ENCODE measurements at places on chromosomes 5 and 9.

DNA sequence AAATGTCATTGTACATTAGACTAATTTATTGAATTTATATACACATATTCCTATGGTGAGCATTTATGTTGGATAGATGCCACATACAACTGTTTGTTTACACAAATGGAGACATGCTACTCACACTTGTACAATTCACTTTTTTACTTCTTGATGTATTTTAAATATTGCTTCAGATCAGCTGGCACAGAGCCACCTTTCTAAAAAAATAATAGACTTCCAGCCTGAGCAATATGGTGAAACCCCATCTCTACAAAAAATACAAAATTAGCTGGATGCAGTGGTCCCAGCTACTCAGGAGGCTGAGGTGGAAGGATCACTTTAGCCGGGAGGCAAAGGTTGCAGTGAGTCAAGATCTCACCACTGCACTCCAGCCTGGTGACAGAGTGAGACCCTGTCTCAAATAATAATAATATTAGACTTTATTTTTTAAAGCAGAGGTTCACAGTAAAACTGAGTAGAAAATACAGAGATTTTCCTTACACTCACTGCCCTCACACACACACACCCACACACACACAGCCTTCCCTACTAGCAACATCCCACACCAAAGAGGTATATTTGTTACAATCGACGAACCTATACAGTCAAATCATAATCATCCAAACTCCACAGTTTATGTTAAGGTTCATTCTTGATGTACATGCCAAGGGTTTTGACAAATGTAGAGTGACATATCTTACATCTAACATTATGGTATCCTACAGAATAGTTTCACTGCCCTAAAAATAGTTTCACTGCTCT is 16.5 kb upstream of the ADRB2 start:
- DNase-seq: no peak

DNA sequence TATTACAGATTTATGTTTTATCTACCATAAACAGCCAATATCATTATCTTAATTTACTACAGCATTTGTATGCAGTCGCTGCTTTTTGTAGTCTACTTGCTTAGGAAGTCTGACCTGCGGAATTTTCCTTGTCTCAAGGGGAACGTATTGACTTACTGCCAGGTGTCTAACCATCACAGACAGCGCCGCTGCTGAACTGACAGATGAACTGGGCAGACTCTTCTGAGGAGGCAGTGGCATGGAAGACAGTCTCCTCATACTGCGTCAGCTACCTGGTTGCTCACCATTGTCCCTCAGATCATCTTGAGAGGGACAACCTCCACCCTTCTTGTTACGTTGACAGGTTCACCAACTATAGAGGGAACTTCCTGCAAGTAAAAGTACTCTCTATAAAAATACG is 574.3 kb upstream of the ZNF462 start:
- DNase-seq: no peak

GRCh38 chr5:67291066-67291465 is 94.5 kb upstream of the CD180 start:
- DNase-seq: no peak

DNA sequence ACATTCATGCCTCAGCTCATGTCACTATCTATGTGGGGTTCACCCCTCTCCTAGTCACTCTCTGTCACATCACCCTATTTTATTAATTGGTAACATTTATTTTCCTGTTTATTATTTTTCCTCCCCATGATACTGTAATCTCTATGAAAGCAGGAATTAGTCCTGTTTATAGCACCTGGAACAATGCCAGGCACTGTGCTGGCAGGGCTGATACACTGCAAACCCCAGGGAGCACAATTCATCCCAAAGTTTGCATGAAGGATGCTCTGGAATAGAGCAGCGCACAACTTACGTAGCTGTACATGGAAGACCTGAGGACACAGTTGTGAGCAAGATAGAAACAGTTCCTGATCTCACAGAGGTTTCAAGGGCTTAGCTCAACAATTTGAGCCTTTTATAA is 103.2 kb downstream of the NSG2 start:
- no peak for DNase-seq

DNA sequence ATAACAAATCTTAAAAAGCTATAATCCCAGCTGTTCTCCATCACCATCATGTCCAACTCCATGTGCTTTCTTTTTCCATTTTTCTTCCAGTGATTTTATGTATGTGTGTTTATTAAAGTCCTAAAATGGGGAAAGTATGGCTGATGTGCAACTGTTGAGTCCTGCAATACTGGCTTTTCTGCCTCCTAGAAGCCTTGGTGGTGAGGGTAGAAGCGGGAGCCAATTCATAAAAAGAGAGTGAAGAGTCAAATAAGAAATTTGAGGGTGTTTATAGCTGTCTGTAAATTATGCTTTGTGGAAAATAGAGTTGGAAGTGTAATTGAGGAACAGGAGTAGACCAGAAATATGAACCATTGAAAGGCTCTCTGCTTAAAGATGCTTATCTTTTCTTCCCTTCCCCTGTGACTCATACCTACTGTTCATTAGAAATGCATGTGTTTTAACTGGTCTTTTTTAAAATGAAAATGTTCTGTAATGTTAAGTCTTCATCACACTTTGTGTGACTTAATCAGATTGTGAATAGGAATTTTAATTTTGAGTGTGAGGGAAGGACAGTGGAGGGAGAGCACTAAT is 80.1 kb downstream of the ZCCHC7 start:
- DNase-seq: no peak

DNA sequence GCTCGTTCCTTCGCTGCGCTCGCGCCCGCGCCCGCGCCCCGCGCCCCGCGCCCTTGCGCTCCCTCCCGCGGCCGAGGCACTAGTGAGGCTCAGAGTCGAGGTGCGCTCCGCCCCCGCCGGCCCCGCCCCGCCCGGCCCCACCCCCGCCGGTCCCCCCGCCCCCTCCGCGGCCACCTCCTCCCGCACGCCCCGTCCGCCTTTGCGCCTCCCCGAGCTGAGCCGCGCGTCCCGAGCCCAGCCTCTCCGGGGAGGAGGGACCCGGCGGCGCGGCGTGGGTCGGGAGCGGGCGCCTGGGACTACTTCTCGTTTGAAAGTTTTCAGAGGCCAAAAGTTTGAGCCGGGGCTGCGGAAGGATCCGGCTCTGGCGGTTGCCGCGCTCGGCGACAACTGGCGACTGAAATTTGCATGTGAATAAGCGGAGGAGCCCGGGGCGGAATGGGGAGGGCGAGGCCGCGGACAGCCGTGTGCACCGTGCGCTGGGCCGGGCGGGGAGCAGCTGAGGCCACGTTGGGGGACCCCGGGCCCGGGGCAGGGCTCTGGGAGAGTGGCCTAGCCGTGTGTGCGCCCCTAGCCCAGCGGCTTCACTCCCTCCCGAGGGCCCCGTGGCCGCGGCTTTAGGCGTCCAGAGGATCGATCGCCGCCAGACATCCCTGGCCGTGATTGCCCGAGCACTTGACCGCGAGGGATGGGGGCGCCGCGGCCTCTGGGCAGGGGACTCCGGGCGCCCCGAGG is at the start of gene NOTCH1:
Gene NOTCH1, minus strand, starts transcription at position 84 of the 732 bp plus-strand sequence. CDS start 262 bp downstream, outside the sequence.
- no peak for DNase-seq

- DNase-seq: no peak
These were observed 21.5 kb upstream of the DMRT2 start for GRCh38 chr9:1028501-1029190.

DNA sequence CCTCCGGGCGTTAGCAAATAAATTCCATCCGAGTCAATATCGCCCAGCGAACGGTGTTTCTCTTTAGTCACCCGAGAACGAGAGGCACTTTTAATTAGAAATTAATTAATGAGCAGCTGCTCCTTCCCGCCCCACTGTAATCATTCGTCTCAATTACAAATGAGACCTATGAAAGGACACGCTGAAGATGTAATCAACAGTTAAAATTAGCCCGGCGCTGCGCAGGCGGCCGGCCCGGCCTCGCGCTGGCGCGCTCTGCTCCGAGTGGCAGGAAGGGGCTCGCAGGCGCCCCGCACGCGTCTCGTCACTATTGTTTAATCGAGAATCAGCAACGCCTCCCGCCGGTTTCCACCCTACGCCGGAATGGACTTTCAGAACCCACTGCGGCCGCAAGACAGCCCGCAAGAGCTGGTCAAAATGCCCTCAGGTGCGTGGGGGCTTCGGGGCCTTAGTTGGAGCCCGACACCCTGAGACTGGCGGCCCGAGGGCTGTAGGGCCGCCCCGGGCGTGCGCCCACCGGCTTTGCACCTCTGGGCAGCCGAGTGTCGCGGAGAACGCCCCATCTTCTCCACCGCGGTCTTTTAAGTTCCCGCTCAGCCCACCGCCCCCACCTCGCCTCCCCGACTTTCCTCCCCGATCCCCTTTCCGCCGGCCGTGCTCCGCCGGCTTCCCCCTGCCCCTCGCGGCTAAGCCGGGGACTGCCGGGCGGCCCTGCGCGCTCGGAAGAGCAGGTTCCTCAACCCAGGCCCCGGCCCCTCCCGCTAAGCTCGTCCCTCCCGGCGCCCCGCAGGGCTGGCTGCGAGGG is 597 bp upstream of the IRX4 start:
- peak; percentile 81 for DNase-seq

DNA sequence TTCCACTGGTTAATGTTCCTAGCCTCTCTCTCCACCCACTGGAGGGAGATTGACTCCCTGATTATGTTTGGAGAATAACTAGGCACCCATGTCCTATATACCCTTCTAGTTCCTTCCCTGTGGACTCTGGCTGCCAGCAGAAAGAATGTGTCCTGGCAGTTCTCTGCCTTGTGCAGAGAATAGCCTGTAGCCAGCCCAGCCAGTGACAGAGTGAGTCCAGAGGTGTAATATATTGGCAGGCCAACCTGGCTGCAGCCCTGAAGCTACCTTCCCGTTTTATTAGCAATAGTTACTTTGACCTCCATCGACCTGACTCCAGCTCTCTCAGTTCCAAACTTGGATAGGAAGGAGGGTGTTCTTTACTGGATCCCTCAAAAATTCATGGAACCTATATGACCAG is 8.1 kb downstream of the SETD9 start:
- DNase-seq: no peak

DNA sequence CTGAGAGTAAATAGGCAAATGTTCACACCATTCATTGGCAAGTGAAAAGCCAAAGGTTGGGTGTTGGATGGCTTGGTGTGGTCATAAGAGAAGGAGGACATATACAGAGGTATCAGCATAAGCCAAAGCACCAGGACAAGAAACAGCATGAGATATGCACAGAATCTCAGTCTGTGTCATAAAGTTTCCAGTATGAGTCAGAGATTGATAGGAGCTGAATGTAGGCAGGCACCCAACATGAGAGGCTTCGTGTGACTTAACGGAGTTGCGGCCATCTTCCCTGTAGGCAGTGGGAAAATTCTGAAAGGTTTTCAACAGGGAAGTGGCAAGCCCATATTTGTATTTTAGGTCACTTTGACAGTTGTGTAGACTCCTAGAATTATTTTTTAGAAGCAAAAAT is 54.5 kb downstream of the SNCAIP start:
- DNase-seq: no peak

DNA sequence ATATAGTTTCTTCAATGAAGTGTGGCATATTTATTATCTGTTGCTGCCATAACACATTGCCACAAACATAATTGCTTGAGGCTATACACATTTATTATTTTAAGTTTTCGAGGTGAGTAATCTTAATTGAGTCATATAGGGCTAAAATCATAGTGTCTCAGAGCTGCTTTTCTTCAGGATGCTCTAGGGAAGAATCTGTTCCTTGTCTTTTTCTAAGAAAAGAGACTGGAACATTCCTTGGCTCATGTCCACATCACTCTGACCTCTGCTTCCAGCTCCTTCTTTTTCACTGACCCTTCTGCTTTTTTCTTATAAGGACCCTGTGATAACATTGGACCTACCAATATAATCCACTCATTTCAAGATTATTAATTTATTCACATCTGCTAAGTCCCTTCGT is 632.4 kb upstream of the TYRP1 start:
- DNase-seq: no peak

GRCh38 chr5:143491646-143492045 is 88.2 kb upstream of the NR3C1 start:
- no peak for DNase-seq

- no peak for DNase-seq
These were observed 336.3 kb upstream of the KIF2A start for GRCh38 chr5:61969755-61970154.

- DNase-seq: no peak
These were observed 263.2 kb downstream of the COX7C start for GRCh38 chr5:86880785-86881492.

GRCh38 chr9:116959809-116960208 is 272.7 kb downstream of the TRIM32 start:
- no peak for DNase-seq

DNA sequence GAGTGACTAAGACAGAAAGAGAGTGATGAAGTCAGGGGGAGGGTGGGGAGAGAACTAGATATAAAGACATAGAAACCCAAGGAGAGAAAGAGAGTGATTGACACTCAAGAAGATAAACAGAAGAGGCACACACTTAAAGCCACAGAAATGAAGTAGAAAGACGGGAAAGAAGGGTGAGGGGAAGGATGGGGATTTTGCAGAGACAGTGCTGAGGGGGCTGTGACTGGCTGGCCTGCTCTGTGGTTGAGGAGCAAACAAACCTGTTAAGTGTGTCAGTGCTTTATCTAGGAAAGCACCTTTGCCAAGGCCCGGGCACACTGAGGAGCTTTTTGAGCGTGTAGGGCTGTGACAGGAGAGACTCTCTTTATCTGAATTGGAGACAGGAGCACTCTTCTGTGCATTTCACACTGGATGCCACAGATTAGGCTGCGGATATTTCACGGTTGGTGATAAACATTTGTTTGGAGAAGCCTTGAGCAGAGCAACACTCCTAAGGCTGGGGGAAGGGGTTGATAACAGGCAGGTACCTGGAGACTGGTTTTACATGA is 109.1 kb downstream of the DOCK2 start:
- DNase-seq: no peak

- DNase-seq: no peak
These were observed 264.5 kb upstream of the ELAVL2 start for GRCh38 chr9:24090566-24090965.

GRCh38 chr5:121138495-121138907 is 674.4 kb downstream of the PRR16 start:
- no peak for DNase-seq

DNA sequence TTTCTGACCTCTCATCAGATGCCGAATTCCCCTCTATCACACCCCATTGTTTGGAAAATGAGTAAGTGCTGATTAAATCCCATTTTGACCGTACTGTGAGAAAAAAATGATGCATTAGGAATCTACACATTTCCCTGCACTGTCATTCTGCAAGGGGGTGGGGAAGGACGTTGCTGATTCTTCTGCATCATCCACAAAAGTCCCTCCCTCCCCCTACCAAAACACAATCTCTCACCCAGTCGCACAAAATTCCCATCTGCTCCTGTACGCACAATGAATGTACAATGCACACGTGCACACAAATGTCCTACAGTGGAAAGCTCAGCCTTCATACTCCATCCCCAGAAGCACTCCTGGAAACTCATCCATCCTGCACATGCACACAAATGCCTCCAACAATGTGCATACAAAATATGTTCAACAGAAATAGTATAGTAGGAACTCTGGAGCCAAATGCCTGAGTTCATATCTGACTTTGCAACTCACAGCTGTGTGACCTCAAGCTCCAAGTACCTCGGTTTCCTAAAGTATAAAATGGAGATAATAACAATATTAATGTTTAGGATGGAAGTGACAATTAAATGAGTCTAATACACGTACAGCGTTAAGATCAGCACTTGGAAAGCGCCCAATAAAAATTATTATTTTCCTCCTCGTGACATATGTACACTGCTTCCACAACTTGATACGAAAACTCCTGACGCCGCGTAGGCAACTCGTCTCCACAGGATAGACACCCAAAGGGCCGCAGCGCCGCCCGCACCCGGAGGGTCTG is 809 bp downstream of the TNIP1 start:
- DNase-seq: no peak
